Cerebellar cortex (tissue), 1 donor: ENCODE measurements at places on chromosomes 6 and 20.

DNA sequence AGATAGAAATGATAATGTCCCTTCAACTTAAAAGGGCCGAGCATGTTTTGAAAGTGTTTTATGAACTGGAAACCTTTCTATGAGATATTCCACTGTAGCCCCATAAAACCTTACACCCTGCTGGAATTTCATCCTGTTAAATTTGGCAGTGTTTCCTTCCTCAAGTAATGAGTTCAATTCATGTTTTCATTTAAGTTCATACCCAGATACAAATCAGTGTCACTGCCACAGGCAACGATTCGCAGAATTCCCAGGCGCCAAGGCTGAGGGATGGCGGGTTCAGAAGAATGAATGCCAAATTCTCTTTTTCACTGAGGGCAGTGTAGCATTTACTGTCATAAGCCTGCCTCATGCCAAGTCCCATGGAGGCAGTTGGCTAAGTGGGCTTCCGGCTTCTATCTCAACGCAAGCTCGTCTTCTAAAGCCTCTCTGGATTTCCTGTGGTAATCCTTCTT lies 511.8 kb upstream of the ID4 start:
- DNase-seq = peak; percentile 36

GRCh38 chr6:22364306-22364705 lies 67.5 kb upstream of the PRL start:
- no peak for DNase-seq

- peak; percentile 26 for DNase-seq
Measured at GRCh38 chr6:37314487-37315156, 39.2 kb upstream of the RNF8 start.

DNA sequence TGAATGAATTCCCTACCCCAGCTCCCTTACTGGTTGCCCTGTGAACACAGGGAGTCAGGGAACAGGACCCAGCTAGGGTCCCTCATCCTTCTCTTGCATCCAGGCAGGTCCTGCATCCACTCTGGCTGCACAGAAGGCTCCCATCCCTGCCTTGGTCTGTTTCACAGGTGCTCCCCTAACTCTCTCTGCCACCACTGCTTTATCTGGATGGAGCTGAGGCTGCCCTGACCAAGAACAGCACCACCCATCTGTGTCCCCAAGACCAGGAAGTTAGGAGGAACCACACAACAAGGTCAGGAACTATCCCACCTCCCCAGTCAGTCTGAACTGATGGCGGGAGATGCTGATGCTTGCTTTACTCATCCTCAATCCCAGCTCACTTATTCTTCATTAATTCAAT lies 16.2 kb upstream of the HLA-G start:
- DNase-seq = no peak

- peak; percentile 46 for DNase-seq
Measured at GRCh38 chr6:84061613-84062398, 28.2 kb downstream of the MRAP2 start.

GRCh38 chr20:23436681-23437080 lies 2.8 kb upstream of the CSTL1 start:
- peak; percentile 59 for DNase-seq

DNA sequence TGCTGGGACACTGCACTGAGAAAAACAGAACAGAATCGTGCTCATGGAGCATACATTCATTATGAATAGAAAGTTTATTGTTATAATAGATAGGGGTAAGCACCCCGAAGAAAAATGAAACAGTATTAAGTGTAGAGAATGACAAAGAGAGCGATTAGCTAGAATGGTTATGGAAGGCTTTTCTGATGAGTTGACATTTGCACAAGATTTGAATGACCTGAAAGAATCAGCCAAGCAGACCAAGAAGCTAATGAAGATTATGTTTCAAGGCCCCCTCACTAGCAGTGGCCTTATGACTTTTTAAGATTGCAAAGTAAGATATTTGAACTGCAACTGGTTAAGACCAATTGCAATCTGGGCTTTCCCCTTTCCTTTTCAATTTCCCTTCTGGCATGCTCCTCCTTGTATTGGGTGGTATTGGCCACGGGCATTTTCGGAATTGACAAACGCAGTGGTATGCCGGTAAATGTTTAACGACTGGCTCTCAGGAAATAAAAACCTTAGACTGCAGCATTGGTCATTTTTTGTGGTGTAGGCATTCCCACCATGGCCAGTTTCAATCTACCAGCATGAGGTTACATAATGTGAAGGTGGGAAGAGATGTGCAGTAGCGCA lies 120.0 kb upstream of the CITED2 start:
- DNase-seq = no peak

DNA sequence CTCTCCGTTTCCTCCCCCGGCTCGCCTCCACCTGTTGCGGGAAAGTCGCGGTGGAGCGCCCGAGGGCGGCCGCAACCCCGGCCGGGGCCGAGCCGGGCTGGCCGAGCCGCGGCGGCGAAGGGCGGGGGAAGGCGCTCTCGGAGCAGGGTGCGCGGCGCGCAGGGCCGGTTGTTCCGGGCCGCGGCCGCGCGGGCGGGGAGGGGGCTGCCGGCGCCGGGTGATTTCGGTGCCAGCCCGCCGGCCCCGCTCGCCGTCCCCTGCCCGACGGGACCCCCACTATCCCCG lies 235 bp downstream of the MAP7 start:
- DNase-seq = no peak

- DNase-seq = no peak
Measured at GRCh38 chr6:162854228-162854627, 126.5 kb downstream of the PACRG start.

- no peak for DNase-seq
Measured at GRCh38 chr6:159443417-159443920, 249.6 kb downstream of the SOD2 start.

DNA sequence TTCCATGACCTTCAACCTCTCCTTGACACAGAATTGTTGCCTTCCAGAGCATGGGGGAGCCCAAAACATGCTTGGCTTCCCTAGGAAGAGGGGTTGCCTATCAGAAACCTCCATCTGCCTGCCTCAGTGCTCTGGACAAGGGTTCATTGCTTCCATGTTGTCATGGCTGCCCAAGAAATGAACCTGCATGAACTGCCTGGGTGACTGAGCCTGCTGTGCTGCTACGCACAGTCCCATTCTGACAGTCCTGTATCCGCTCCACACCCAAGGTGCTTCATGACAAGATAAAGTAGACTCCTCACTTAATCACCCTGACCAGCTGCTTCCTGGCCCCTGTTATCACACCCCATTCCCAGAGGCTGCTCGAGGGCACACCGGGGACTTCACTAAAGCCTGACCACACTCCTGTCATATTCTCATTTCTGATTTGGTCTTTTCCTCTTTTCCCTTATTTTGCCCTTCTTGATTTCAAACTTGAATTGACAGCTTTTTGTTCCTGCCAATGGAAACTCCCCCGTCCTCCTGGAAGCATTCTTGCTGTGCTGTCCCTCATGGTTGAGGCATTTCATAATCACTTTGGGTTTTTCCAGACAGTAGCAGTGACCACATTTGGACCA lies 31.9 kb downstream of the GMPR start:
- DNase-seq = no peak

- DNase-seq = peak; percentile 15
Measured at GRCh38 chr6:6661191-6661590, 72.7 kb downstream of the LY86 start.

DNA sequence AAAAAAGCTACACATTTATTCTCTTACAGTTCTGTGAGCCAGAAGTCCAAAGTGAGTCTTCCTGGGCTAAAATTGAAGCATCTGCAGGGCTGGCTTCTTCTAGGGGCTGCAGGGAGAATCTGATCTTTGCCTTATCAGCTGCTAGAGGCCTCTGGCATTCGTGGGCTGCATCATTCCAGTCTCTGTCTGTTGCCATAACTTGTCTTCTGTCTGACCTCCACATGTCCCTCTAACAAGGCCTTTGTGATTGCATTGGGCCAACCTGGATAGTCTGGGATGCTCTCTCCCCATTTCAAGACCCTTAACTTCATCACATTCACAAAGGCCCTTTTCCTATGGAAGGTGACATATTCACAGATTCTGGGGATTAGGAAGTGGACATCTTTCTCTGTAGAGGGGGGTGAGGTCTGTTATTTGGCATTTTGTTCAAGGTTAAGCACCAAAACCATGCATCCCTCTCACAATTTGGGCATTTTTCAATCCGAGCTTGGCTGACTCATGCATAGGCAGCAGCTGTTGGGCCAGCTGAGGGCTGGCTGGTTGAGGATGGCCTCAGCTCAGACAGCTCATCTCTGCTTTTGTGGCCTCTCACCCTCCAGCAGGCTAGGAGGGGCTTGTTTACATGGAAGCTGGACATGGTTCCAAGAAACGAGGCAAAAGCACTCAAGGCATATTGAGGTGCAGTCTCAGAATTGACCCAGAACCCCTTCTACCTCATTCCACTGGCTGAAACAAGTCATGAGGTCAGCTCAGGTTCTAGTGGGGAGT lies 116.1 kb upstream of the NXT1 start:
- no peak for DNase-seq

DNA sequence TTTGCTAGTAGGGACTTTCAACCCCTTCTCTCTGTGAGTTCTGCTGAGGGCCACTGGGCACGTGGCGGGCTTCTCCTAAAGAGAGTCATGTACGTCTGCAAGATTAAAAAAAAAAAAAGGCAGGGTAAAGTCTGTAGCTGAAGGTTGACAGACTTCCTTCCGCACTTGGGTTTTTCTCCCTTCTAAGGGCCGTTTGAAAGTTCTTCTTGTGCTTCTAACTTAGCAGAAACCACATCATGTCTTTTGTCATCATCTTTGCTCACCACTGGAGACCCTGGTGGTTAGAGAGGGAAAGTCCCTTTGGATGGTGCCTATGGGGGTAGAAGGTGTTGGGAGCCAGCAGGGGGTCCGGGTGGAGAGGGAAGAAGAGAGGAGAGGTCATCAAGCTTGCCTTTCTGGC lies 31.4 kb downstream of the PRDM1 start:
- DNase-seq = no peak

- peak; percentile 42 for DNase-seq
Measured at GRCh38 chr20:49323622-49324238, 45.9 kb upstream of the ZNFX1 start.

DNA sequence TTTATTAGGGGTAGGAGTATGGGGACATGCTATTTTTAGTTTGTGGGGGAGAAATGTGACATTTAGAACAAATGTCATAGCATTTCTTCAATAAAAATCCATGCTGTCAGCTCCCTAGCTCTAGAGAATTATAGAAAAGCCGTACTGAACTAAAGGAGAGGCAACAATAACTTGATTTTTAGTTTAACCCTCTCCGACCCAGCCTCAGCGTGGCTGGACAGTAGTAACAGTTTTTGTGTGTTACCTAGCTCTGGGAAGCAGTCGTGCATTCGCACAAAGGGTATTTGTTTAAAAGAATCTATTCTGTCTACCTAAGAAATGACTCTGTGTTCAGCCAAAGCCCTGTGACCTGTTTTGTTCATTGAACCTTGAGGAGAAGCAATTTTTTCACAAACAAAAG lies 442.4 kb upstream of the SOX4 start:
- no peak for DNase-seq

DNA sequence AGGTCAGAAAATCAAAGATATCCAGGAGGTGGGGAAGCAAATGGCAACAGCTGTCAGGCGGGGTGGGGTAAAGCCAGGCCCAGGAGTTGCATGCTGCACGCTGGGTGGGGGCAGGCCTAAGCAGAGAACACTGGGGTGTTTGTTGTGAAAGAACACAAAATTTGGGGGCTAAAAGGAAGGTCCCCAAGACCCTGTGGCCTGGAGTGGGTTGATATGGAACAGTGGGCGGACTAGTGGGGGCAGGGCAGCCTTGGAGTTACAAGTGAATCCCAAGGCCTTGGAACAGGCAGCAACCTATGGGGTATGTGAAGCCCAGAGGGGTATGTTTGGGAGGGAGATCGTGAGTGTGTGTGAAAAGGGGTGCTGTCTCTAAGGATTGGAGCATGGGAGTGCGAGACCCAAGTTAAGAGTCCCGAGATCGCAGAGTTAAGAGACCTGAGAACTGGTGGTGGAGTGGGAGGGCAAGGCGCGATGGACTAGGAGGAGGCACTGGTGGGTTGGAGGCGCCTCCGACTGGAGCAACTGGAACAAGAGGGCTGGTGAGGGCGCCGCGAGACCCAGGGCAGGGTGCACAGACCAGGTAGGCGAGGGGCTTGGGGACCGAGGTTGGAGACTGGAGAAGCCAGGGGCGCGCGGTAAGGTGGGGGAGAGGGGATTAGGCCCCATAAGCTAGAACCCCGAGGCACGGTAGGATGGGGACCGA lies 658 bp downstream of the CUL7 start:
- no peak for DNase-seq

GRCh38 chr6:27188061-27188884 lies 59.2 kb upstream of the PRSS16 start:
- DNase-seq = peak; percentile 85

- no peak for DNase-seq
Measured at GRCh38 chr20:3777716-3778629, 3.3 kb downstream of the SPEF1 start.

DNA sequence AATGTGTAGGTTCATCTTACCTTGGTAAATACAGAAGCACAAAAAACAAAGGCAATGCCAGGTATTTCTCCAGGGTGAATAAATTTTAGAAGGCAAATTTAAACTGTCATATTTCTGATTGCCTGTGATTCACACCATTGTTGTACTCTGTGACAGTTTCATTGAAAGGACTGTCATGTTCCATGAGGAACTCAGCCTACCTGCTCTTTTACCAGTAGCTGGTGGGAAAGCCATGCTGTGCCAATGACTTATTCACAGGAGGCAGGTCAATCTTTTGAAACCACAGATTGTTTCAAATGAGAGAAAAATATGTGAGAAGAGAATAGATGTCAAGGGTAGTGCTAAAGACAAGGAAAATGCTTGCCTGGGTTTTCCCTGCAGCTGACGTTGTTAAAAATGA lies 206.4 kb downstream of the LAMA2 start:
- DNase-seq = no peak

DNA sequence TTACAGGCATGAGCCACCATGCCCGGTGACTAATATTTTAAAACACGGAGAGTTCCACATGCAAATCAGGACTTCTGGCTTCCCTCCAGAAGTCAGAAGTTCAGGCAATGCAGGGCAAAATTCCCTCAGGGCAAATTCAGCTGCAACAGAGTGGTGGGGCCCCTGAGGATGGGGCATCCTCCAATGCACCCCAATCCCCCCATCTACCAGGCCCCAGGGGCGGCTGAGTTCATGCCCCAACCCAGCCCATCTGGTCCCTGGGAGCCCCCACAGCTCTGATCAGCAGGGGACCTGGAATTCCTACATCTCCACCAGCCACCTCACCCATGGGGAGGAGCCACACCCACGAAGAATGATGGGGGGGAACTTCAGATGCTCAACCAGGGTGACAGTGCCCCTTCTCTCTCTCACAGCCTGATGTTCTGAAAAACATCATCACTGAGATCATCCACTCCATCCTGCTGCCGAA lies 22.6 kb downstream of the BPIFB1 start:
- no peak for DNase-seq

GRCh38 chr20:13220194-13220903 lies 725 bp upstream of the ISM1 start:
- DNase-seq = peak; percentile 9

- no peak for DNase-seq
Measured at GRCh38 chr20:6180531-6180930, 57.7 kb upstream of the FERMT1 start.

- no peak for DNase-seq
Measured at GRCh38 chr6:45555981-45556771, 178.4 kb upstream of the SUPT3H start.

DNA sequence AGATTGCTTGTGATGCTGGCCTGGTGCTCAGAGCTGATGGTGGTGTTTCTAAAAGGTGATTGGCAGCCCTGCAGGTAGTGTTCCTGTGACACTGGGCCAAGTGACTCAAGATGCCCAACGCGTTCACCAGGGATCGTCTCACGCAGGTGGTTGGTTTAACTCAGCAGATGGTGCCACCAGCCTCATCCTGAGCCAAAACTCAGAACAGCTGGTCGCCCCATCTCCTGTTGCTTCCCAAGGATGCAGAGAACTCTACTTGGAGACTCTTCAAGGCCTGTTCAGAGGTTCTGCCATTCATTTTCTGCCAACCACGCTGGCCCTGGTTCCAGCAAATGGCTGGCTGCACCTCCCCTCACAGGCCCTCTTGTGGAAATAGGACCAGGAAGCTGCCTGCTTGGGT lies 394.4 kb downstream of the CDH26 start:
- peak; percentile 91 for DNase-seq
